GM23248 (cell line): ENCODE measurements at places on chromosomes 5 and 9. TPM values are rescaled to one million over a fixed set of nuclear protein-coding genes. Genes with fewer than 3 reads are reported as not detected.

- no peak for DNase-seq
These were observed 52.3 kb downstream of the ZNF510 start for GRCh38 chr9:96725576-96725975.

GRCh38 chr5:176360894-176361436, 599 bp downstream of the KIAA1191 start:
- DNase-seq: peak; percentile 52

GRCh38 chr5:180080486-180081280, 9.1 kb upstream of the RNF130 start:
- no peak for DNase-seq

GRCh38 chr5:32332966-32333365, 20.2 kb upstream of the MTMR12 start:
- peak; percentile 38 for DNase-seq

- no peak for DNase-seq
These were observed 12.7 kb downstream of the FEM1C start for GRCh38 chr5:115531787-115532367.

DNA sequence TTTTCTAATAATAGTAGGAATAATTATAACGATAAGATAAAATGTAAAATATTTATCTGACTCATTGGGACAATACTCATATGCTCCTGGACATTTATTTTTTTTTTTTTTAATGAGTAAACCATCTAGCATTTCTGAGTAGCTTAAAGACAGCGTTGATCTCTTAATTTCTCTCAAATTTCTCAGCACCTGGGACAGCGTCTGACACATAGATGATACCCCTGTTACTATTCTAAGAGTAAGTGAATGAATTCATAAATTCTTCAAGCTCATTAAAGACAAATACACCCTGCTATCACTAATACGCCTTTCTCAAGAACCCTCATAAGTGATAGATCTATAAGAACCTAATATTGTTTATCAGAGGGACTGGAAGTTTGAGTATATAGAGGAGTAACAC, 12.0 kb upstream of the HTR4 start:
- DNase-seq: peak; percentile 10

GRCh38 chr5:168869615-168870227, 290.6 kb upstream of the PANK3 start:
- DNase-seq: no peak

GRCh38 chr9:30293231-30293630, 2091.2 kb upstream of the ACO1 start:
- DNase-seq: no peak

DNA sequence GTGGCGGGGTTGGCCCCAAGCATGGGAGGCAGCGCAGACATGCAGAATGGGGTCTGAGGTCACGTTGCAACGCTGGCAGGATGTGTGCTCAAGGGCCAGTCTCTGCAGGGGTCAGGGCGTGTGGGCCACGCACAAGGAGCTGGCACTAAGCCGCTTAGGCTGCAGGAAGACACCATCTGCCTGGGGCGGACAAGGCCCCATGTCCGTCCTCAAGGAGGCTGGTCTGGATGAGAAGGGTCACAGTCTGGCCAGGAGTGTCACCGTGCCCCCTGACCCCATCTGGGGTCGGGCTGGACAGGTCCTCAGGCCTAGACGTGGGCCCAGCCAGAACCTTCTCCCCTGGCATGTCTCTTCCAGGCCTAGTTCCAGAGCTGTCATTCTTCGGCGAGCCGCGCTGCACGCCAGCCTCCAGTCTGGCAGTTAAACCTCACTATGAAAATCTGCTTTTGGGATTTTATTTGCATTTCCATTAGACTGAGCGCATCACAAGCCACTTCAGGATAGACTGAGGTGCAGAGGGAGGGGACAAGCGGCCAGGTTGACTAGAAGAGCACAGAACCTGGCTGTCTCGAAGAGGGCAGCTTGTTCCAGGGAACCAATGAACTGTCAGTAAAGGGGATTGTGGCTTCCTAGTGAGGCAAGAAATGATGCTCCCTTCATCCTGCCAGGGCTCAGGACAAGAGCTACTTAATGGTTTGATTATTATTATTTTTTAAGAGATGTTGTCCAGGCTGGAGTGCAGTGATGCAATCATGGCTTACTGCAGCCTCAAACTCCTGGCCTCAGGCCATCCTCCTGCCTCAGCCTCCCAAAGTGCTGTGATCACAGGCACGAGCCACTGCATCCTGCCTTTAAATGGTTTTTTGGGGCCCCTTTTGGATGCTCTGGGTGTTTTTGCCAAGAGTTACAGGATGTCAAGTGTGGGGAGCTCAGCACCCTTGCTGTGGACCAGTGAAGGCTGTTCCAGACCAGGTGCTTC, 4.3 kb downstream of the BRD3OS start:
- no peak for DNase-seq

DNA sequence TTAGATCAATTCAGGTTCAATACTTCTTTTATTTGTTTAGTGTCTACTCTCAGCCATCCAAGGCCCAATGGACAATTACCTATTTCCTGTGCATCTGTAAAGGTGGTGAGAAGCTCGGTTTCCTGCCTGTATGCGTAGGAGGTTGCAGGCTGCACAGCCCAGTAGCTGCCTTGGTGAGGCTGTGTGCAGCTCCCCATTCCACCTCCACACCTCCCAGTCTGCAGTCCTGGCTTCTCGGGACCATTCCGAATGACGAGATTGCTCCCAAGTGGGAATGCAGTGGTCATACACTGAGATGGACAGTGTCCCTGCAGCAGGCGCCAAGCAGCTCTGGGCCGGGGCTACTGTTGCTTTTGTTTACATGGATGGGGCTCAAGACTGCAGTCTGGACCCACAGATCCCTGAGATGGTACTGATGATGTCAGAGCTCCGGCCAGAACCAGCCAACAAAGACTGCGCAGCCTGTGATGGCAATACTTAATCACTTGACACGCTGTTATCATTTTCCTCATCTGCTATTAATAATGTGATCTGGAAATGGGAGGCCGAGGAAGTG, 206.1 kb upstream of the IRX1 start:
- DNase-seq: no peak

RNF14 gene
- total RNA-seq: 101 and 110 TPM in 2 replicates

PKD2L2 gene
- total RNA-seq: not detected in 2 replicates

SPATA31D4 gene
- not detected in 2 replicates for total RNA-seq

MYORG gene
- 0.13 and 1.1 TPM in 2 replicates for total RNA-seq

FBP2 gene
- not detected in 2 replicates for total RNA-seq
